ENCODE measurements at places on chromosomes 7 and 10.

DNA sequence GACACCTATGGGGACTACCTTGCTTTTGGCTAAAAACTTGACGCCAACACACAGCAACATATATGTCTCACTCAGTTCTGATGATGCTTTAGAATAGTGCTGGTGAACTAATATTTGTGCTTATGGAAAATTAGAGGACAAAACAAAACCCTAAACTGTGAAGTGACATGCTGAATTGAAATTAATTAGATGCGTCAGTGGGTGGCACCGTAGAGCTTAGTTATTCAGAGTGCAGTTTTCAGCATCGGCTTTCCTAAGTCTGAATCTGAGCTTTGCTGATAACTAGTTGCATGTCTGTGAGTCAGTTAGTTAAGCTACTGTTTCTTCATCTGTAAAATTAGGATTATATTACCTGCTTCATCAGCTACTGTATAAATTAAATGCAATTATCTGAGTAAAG, 245.0 kb upstream of the SORCS1 start:
- no peak for DNase-seq

- DNase-seq, result no peak
Measured at GRCh38 chr10:76036962-76037361, 605.5 kb downstream of the LRMDA start.

GRCh38 chr7:26648554-26648953, 215.8 kb downstream of the SKAP2 start:
- DNase-seq, result no peak

GRCh38 chr10:62414359-62414758, 40.2 kb downstream of the ZNF365 start:
- no peak for DNase-seq

- no peak for DNase-seq
Measured at GRCh38 chr7:100808354-100808875, 18.9 kb downstream of the EPHB4 start.

GRCh38 chr7:68694656-68695055, 903.6 kb upstream of the AUTS2 start:
- no peak for DNase-seq

- DNase-seq, result peak; percentile 86
Measured at GRCh38 chr10:28984431-28984830, 304.4 kb upstream of the LYZL1 start.

- no peak for DNase-seq
Measured at GRCh38 chr7:50266635-50267386, 37.7 kb upstream of the IKZF1 start.

DNA sequence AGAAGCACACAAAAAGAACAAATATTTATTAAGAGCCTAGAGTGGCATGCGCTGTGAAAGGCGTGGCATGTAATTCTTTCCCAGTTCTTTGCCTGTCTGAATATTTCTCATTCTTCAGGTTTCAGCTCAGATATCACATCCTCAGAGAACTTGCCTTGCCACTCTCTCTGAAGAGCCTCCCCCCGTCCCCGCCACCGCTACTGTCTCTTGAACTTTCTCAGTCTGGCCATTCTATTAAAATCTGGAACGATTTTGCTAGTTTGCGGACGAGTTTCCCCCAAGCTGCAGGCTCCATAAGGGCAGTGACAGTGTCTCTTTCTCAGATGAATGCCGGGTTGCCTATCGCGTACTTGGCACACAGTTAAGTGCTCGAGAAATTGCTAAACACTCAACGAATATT, 787 bp upstream of the PLEKHA1 start:
- no peak for DNase-seq

DNA sequence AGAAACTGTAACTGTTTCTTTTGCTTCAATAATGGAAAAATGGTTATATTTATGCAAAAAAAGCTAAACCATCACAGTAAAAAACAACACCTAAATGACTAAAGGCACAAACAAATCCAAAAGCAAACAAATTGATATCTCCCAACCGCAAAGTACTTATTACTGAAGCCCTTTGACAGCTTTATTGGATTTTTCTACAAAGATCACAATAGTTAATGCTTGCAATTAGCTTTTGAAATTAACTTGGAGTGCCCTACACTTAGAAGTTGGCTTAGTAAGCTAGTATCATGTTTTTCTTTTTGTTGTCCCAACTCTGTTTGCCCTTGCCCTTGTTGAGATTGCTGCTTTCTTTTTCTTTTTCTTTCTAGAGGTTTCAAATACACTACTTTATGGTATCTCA, 257.5 kb downstream of the INHBA start:
- DNase-seq, result no peak

DNA sequence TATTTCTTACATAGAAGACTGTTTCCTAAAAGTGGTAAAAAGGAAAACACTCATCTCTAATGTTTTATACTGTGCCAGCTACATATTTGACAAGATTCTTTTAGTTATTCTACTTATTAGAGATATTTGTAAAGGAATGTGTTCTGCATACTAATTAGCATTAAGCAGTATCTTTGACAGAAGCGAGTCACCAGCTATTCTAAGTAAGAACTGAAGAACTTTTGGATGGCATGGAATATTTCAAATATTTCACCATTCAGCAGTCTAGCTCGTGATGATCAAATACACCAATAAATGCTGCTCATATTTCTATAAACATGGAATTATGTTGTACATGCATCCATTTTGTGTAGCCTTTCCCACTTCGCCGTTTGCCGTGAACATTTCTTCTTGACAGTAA, 241.6 kb upstream of the TCF7L2 start:
- no peak for DNase-seq

- DNase-seq, result no peak
Measured at GRCh38 chr10:104032144-104032775, 53.4 kb downstream of the COL17A1 start.

- DNase-seq, result no peak
Measured at GRCh38 chr10:62748386-62748785, 56.1 kb upstream of the ADO start.

- DNase-seq, result no peak
Measured at GRCh38 chr7:144428431-144428830, 24.9 kb upstream of the NOBOX start.

DNA sequence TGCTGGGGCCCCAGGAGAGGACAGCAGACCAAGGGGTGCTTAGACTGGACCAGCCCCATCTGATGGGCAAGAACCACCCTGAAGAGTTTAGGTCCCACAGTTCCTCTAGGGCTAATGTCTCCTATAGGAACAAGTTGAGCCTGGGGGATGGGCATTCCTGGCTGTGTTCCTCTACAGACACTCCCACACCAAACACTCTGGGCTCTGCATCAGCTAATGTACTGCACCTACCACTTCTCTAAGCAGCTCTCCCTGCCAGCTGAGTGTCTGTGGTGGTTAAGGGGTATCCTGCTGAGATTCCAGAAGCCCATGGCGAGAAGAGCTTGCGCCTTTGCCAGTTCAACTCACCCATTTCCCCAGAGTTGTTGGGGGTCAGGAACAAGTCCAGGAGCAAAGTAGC, 284.1 kb upstream of the CSTF2T start:
- DNase-seq, result peak; percentile 47

GRCh38 chr7:27254625-27255024, 12.0 kb downstream of the EVX1 start:
- DNase-seq, result peak; percentile 75

- peak; percentile 62 for DNase-seq
Measured at GRCh38 chr7:35249537-35249907, 4.4 kb downstream of the TBX20 start.

GRCh38 chr10:28734938-28735759, 57.8 kb downstream of the BAMBI start:
- DNase-seq, result peak; percentile 97

- DNase-seq, result no peak
Measured at GRCh38 chr10:49123981-49124950, 8.9 kb upstream of the VSTM4 start.

- DNase-seq, result no peak
Measured at GRCh38 chr7:20424500-20424899, 93.8 kb downstream of the ITGB8 start.
